Tibial nerve (tissue), 4 donors: ENCODE measurements at places on chromosomes 7 and 10. TPM values are rescaled to one million over a fixed set of nuclear protein-coding genes. Genes with fewer than 3 reads are reported as not detected.

Gene RNF148
- total RNA-seq, result not detected

Gene STEAP2
- total RNA-seq, result 21.2 TPM

Gene DNAJB6
- 106 TPM for total RNA-seq

Gene NMT2
- 24.7 TPM for total RNA-seq

Gene ST8SIA6
- total RNA-seq, result 4.1 TPM

Gene HOXA1
- 0.44 TPM for total RNA-seq

Gene GALNT17
- 97.9 TPM for total RNA-seq

- DNase-seq, result no peak
Measured at GRCh38 chr10:1546431-1547110, 190.8 kb downstream of the ADARB2 start.

GRCh38 chr7:50486512-50486911 lies 36.4 kb upstream of the FIGNL1 start:
- DNase-seq, result no peak

GRCh38 chr7:23350466-23350865 lies 51.3 kb downstream of the MALSU1 start:
- no peak for DNase-seq

DNA sequence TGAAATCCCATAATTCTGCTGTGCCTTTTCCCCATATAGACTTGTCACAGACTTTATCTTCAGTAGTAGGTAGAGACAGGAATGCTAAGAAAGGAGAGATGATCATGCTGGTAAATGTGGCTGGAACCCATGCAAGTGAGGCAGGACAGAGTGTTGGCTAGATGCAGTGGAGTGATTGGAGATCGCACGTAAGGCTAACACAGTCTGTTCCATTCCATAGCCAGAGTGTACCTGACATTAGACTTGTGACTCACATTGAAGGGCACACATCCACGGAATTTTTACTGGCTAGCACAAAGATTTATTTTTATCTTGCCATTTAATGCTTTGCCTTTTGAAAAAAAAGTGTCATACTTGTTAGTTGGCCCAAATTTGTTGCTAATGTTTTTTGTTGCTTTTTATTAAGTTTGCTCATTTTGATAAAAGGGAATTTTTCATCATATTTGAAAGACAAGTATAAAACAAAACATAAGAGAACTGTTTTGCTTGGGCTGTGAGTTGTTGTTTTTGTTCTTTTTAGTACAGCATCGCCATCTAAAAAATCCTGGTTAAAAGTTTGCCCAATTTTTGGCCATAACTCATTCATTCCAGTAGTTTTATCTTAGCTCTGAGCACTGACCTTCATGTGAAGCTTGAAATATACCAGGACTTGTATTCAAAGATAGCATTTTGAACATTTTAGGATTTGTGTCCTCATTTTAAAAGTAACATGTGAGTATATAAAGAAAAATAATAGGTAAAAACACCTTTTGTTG lies 81.0 kb downstream of the CPED1 start:
- DNase-seq, result no peak

GRCh38 chr7:106978425-106979420 lies 65.8 kb upstream of the PRKAR2B start:
- DNase-seq, result no peak

- DNase-seq, result no peak
Measured at GRCh38 chr7:31497516-31497915, 16.4 kb upstream of the ITPRID1 start.
